Spleen (tissue), 13 donors: ENCODE measurements at places on chromosomes 2 and 18. TPM values are rescaled to one million over a fixed set of nuclear protein-coding genes. Genes with fewer than 3 reads are reported as not detected.

DNA sequence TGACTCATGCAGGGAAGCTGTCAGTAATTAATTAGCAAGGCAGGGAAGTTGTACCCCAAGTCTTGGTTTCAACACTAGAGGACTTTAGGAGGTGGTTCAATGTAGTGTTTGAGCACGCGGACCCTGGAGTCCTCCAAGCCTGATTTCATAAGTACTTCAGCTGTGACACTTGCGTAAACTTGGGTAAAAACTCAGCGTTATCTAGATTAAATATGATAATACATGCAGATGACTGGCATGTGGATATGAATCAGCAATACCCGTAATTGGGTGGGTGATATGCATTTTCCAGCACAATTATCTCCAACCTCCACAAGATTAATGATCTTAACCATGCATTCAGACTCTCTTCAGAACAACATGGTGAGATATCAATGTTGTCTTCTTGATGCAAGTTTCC is 5.2 kb downstream of the UGT1A7 start:
- DNase-seq: no peak

DNA sequence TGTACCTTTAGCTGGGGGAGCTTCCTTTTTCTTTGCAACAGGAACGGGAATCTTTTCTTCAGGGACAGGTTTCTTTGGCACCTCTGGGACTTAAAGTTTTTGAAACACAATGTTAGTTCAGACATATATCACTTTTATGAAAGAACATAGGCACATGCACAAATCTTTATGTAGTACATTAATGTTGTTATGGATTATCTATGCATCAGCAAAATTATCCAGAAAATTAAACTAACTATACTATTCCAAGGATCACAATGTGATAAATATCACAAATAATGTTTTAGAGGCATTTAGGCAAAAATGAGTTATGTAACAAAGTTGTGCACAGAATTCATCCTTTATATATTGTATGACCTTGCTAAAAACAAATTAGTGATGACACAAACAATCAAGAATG is 117.4 kb downstream of the TTN start:
- DNase-seq: no peak

- no peak for DNase-seq
Measured at GRCh38 chr2:144453486-144454158, 66.3 kb downstream of the ZEB2 start.

The AGAP1 gene
- total RNA-seq: 9.6 TPM

The MATN3 gene
- total RNA-seq: 0.56 TPM
